ENCODE measurements at places on chromosomes 13 and 19.
A peak's percentile ranks its signal among the peaks of the same experiment; 100 is the strongest.

DNA sequence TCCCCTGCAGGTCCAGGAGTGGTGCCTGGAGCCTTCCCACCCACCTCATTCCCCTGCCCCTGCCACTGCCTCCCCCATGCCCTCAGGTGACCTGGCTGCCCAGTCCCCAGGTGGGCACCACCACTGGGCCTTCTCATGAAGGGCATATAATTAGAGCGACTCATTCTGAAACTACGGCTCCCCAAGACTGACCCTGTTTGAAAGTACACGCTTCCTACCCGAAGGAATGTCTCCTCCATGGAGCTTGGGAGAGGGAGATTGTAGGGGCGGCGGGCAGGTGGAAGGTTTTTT is 52.6 kb downstream of the GPR12 start:
- no peak for DNase-seq

DNA sequence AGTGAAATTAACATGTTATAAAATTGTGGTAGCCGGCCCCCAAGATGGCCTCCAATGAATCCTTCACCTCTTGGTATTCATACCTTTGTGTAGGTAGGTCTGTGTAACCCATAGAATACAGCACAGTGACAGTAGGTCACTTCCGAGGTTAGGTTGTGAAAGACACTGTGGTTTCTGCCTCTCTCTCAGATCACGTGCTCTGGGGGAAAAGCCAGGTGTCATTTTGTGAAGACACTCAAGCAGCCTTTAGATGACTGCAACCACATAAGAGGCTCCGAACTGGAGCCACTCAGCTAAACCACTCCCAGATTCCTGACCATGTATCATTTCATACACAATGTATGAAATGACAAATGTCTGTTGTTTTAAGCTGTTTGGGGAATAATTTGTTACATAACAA is 9.8 kb upstream of the USPL1 start:
- DNase-seq: no peak

GRCh38 chr13:56923626-56924140 is 217.0 kb upstream of the PRR20A start:
- no peak for DNase-seq

- no peak for DNase-seq
Observed at GRCh38 chr13:93539914-93540313, 313.3 kb downstream of the GPC6 start.

- no peak for DNase-seq
Observed at GRCh38 chr13:114219392-114219791, 15.3 kb upstream of the CDC16 start.

GRCh38 chr13:87669379-87669978 is 1.7 kb upstream of the SLITRK5 start:
- no peak for DNase-seq

DNA sequence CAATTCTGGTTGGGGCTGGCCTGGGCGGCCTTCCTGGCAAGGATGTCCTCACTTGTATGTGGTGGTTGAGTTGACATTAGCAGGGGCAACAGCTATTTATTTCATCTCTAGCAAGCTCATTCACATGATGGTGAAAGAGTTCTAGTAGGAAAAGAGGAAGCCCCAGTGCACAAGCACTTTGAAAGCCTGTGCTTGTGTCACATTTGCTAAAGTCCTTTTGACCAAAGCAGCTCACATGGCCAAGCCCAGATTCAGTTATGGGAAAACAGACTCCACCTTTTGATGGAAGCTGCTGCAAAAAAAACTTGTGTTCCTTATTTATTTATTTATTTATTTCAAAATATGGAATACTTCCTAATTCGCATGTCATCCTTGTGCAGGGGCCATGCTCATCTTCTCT is 17.2 kb downstream of the GTF2F2 start:
- DNase-seq: no peak

DNA sequence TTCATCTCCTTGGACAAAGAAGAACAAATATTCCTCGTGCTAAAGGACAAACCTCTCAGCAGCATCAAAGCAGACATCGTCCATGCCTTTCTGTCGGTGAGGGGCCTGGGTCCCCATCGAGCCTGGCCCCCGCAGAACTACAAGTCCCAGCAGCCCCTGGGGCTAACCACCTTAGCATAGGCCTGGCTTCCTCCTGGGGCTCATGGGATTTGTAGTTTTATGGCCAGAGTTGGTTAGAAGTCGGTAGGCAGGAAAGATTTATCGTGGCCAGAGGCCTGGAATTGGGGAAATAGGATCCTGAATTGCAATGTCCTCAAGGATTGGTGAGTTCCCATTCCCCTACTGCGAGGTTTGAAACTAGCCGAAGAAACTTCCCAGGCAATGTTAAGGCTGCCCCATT is 19.6 kb downstream of the TMEM150B start:
- no peak for DNase-seq

GRCh38 chr19:27736225-27736624 is 1476.7 kb downstream of the UQCRFS1 start:
- DNase-seq: no peak

GRCh38 chr13:40910324-40911050 is 108.6 kb downstream of the ELF1 start:
- no peak for DNase-seq

DNA sequence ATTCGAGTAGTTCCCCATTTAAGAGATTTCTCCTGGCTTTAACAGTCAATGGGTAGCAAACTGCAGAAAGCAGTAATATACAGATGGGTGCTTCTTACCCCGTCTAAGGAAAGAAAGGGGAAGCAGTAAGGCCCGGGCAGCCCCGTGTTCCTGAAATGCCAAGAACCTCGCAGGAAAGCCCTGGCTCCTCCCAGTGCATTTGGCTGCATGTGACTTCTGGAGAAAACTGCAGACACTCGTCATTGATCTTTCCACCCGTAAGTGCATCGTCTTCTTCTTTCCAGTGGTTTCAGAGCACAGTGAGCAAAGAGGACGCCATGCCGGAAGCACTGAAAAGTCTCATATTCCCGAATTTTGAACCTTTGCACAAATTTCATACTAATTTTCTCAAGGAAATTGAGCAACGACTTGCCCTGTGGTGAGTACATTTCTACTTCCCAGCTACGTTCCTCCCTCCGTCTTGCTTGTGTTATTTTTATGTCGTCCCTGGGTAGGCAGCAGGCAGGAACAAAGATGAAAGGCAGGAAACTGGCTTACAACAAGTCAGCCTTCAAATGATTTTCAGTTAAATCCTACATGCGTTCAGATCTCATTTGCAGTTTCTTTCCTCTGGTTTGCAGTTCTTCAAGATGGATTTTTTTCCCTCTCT is 165.2 kb downstream of the STK24 start:
- no peak for DNase-seq

DNA sequence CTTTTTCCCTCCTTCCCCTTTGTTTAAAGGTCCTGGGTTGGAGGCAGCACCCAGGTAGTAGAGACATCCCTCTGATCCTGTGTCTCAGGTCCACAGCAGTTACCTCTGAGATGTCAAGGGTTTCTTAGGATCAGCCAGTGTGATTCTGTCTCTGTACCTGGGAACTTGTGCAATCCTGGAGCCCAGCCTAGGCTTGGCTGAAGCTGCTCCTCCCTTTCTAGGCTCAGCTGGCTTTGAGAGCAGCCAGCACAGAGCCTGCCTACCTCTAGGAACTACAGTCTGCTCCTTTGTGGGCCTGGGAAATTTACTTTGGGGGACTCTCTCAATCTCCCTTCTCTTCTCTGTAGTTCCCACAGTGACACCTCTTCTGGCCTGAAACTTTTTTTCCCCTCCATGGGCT is 171.6 kb downstream of the MTUS2 start:
- no peak for DNase-seq

DNA sequence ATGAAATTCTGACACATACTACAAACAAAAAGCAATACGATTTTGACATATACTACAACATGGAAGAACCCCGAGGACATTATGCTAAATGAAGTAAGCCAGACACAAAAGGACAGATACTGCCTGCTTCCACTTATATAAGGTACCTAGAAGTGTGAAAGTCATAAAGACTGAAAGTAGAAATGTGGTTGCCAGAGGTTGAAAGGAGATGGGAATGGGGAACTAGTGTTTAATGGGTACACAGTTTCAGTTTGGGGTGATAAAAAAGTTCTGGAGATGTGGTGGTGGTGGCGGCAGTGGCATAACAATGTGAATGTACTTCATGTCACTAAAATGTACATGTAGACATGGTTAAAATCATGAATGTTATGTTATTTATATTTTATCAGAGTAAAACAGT is 12.1 kb upstream of the NDFIP2 start:
- no peak for DNase-seq

- no peak for DNase-seq
Observed at GRCh38 chr13:106152047-106152446, 383.4 kb downstream of the EFNB2 start.

GRCh38 chr13:48500652-48501197 is 32.2 kb downstream of the RCBTB2 start:
- DNase-seq: no peak

DNA sequence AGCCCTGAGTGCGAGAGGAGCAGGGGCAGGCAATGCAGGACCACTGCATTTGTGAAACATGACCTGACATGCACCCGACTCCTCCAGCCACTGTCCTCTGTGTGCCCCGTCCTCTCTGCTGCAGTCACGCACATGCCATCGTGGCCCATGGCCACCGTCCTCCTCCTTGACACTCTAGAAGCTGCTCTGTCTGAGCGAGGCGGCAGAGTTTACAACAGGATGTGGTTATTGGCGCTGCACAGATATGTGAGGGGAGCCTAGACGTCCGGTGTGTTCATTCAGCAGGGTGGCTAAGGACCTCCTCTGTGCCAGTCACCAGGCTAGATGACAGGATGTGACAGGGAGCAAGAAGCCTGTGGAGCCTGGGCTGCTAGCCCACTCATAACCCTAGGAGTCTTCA is 277.8 kb downstream of the FOXO1 start:
- no peak for DNase-seq

- DNase-seq: no peak
Observed at GRCh38 chr19:15268192-15268927, 36.1 kb upstream of the EPHX3 start.

GRCh38 chr13:113359571-113359970 is 4.4 kb downstream of the GRTP1 start:
- peak; percentile 42 for DNase-seq

DNA sequence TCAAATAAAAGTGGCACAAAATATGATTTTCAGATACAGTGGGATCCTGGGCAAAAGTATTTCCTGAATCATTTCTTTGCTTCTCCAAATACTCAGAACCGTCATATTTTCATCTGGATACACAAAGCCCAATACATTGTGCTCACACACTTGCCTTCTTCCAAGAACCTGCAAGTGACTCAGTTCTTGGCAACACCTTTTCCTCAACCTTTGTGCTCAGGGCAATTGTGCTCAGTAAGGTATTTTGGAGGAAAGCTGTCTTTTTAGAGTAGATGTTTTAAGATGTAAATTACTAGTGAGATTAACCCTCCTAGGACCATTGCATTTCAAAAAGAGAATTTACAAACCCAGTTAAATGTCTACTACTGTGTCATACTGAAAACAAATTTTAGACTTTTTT is 233.5 kb downstream of the EFNB2 start:
- no peak for DNase-seq

DNA sequence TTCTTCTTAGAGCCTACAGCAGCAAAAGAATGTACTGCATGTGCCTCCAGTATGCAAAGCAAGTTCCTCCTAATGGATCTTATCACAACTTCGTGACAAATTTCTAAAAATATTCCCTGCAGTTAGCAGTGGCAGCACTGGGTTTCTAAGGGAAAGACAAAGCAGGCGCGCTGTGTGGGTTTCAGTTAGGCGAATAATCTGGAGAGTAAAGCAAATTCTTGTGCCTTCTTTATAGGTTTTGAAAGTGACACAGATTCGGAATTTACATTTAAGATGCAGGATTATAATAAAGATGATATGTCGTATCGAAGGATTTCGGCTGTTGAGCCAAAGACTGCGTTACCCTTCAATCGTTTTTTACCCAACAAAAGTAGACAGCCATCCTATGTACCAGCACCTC is 167.9 kb downstream of the LMO7 start:
- no peak for DNase-seq

DNA sequence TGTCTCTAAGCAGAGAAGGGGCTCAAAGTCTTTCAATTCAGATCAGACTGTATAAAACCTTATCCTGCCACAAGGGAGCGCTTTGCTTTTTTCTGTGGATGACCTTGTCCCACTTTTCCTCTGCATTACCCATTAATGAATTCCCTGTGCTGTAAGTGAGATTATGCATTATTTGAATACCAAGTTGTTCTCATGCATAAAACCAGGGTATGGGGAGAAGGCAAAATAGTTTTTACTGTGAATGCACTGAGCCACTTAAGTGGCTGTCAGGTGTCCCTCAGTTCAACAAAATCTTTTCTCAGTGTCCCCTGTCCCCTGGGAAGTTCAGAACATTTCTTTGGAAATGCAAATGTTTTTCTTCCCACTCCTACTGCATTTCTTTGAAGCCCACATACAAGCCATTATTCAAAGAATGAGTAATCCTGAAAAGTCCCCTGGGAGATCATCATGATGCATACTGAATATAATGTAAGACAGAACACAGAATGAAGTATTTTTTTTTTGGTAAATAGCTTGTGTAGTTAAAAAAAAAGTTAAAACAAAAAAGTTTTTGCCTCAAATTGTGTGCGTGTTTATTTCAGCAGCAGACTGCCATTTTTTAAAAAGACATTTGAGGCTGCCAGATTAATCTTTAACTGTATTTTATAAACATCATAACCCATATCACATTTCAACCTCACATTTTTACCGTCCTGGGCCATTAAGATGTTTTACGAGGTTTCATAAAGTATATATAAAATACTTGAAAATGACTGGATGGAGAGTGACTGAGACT is 506.7 kb upstream of the PCDH9 start:
- no peak for DNase-seq

DNA sequence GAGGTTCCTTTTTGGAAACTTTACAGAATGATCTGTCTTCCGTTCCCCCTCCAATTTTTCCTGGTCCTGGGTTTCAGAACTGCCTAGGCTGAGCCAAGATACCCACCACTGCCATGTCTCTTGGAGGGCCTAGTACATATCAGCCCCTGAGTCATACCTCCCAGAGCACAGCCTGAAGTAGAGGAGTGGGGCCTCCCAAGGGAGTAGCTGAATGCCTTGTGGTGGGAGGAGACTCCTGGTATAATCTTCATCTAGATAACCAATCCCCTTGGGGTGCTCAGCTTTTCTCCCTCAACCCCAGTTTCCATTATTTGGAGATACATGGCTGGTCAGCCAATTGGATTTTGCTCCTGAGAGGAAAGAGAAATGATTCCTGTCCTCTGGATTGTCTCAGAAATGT is 30.3 kb downstream of the ZNF763 start:
- no peak for DNase-seq

DNA sequence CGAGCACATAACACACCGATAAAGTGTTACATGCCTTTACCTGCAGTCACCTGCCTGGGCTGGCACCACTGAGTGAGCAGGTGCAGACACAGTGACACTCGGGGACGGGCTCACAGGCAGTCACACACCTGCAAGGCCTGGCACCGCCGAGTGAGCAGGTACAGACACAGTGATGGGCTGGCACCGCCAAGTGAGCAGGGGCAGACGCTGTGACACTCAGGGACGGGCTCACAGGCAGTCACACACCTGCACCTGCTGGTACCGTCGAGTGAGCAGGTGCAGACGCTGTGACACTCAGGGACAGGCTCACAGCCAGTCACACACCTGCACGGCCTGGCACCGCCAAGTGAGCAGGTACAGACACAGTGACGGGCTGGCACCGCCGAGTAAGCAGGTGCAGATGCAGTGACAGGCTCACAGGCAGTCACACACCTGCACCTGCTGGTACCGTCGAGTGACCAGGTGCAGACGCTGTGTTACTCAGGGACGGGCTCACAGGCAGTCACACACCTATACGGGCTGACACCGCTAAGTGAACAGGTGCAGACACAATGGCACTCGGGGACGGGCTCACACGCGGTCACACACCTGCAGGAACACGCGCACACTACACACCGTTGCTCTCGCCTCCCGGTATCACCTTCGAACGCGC is 470 bp downstream of the ZNF835 start:
- no peak for DNase-seq

GRCh38 chr13:26168835-26169234 is 53.3 kb downstream of the RNF6 start:
- no peak for DNase-seq

Data from posterior vena cava (tissue), 2 donors.